ENCODE measurements at places on chromosomes 3 and 15. TPM values are rescaled to one million over a fixed set of nuclear protein-coding genes. Genes with fewer than 3 reads are reported as not detected.

The GHSR gene
- not detected for total RNA-seq

GRCh38 chr3:111593666-111594065 is 1.5 kb downstream of the ZBED2 start:
- DNase-seq: no peak

GRCh38 chr3:76869726-76870384 is 170.0 kb upstream of the ROBO2 start:
- no peak for DNase-seq

The FSIP1 gene
- total RNA-seq: 0.60 TPM

The CACNA2D3 gene
- 4.0 TPM for total RNA-seq

- no peak for DNase-seq
Measured at GRCh38 chr3:159607856-159608255, 380.8 kb upstream of the IL12A start.

GRCh38 chr3:107978131-107979055 is 112.4 kb downstream of the CD47 start:
- no peak for DNase-seq

GRCh38 chr15:99992611-99993231 is 259.5 kb upstream of the LYSMD4 start:
- DNase-seq: no peak

DNA sequence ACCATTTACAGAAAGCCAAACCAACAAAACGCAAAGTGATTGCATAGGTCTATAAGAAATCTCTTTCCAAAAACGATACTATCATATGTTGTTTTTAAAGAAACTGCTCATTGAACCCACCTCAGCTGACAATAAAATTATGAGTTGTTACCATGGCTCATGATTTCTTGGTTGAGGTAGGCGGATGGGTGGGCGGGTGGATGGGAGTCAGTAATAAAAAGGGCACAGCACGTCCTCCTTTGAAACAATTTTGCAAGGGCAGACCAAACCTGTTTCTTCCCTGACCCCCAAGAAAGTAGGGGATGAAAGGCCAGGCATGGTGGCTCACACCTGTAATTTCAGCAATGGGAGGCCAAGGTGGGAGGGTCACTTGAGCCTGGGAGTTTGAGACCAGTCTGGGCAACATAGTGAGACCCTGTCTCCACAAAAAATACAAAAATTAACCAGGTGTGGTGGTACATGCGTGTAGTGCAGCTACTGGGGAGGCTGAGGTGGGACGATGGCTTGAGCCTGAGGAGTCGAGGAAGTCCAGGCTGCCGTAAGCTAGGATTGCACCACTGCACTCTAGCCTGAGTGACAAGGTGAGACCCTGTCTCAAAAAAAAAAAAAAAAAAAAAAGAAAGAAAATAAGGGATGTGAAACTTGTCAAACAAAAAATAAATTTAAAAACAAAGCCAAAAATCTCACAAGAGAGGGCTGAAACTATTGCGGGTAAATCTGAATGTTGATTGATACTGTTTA is 2.1 kb downstream of the ABHD10 start:
- DNase-seq: no peak

- DNase-seq: no peak
Measured at GRCh38 chr3:140724856-140725812, 47.3 kb downstream of the TRIM42 start.

DNA sequence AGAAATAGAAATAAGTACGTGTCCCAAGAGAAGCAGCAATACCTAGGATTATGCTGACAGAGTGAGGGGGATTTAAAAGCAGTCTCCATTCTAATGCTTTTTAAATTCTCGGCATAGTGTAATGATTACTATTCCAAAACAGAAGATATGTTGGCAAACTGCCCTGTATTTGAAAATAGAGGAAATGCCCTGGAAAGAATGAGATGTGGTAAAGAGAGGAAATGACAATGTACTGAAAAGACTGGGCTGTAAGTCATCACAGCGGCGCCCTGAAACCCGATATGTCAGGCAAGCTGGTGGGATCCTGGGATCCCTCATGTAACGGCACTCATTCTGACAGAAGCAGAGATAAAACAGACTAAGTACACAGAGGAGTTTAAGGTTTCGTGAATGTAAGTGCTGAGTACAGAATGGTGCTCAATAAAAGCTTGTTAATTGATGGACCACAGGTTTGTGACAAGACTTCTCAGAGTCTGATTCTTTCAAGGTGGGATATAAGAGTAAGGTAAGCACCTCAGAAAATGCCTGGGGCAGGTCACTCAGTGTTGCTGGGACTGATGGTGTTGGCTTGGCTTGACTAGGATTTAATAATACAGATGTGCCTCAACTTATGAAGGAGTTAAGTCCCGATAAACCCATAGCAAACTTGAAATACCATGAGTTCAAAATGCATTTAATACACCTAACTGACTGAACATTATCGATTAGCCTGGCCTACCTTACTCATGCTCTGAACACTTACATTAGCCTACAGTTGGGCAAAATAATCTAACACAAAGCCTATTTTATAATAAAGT is 91.4 kb downstream of the NFKBIZ start:
- DNase-seq: no peak

The SLC33A1 gene
- 21.6 TPM for total RNA-seq

GRCh38 chr3:4517643-4518311 is 24.6 kb downstream of the ITPR1 start:
- DNase-seq: no peak

DNA sequence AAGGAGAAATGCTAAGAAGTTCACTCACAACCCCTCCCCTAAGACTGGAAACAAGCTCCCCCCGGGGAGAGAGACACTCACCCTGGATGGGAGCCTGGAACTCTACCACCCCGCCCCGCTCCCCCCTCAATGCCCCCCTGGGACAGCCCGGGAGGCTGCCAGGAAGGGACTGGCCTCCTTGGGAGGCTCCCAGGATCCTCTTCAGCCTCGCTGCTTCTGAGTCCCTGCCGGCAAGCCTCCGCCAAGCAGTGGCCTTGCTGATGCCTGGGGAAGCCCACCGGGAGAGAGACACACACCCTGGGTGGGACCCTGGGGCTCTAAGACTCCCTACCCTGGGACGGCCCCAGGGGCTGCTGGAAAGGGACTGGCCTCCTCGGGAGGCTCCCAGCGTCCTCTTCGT is 33.4 kb downstream of the CPEB1 start:
- no peak for DNase-seq

The RASGRP1 gene
- 2.7 TPM for total RNA-seq

GRCh38 chr3:155070316-155070715 is 9.8 kb upstream of the MME start:
- no peak for DNase-seq

DNA sequence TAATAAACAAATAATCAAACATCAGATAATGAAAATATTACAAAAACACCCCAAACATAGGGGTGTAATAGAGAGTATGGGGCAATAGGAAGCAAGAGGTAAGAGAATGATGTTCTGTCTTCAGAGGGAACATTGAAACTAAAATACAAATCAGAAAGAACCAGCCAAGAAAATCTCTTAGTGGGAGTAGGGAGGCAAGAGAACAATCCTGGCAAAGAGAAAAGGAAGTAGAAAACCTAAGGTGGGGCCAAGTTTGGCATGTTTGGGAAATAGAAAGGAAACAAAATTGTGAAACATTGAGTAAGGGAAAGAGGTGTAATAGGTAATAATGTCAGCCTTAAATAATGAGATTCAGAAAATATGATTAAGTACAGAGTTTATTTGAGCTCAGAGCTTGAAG is 467.1 kb downstream of the RBMS3 start:
- DNase-seq: no peak

The CISH gene
- total RNA-seq: 1.8 TPM

DNA sequence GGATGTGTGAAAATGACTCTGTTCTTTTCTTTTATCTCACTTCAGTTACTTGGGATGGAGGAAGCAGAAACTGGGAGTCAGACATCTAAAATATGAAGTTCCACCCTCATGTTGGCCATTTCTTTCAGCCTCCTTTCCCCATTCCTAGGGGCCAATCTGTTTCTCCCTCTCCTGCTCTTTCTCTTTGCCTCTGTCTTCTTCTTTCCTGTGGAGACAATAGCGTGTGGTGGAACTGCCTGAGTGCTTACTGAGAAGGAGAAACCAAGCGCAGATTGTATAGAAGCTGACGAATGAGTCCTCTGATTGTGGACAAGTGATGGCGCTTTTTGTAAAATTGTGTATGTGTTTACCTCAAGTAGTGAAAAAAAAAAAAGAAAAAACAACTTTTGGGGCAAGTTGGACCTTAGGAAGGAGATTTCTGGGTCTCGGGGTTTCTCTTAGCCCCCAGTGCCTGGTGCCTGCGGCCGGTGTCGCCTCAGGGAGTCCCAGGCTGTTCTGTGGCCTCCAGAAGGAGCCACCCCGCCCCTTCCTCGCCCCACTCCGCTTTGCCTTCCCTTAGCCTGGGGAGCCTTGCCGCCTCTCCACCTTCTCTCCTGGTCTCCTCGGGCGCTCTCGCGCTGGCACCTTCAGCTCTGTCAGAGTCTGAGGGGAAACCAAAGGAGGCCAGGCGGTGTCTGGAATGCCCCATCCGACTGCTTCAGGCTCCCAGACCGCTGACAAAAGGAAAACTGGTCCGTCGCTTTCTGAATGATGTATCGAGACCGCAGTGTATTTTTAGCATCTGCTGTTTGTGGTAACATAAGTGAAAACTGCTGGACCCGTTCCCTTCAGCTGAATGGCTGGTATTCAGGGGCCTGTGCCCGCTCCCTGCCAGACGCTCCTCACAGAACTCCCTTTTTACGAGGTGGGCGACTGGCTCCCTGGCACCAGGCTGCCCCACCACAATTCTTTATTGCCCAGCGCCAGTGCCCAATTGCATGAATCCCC is 30.1 kb downstream of the SCG5 start:
- DNase-seq: no peak

The WDR93 gene
- not detected for total RNA-seq

- DNase-seq: no peak
Measured at GRCh38 chr3:141000686-141001085, 50.5 kb upstream of the SPSB4 start.

The MNS1 gene
- total RNA-seq: 5.5 TPM

DNA sequence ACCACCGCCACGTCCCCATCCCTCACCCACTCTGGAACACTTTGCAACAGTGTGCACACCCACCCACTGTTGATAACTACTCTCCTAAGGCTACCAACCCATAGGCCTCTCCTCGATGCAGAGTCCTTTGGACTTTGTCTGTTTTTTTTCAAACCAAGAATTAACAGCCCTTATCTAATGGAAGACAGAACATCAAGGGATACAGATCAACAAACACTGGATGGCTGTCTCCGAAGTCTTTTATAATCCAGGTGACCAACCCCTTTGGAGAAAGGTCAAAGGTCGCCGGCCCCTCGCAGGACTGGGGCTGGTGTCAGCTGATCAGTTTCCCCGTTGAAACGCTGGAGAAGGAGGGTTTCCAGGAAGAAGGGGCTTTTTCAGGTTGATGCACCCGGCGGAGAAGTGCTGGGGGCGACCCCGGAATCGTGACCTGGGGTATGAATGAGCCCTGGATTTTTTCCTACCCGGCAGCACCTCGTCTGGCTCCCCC is 532 bp downstream of the B4GALT4 start:
- DNase-seq: peak; percentile 45

- DNase-seq: no peak
Measured at GRCh38 chr3:116947809-116948208, 238.2 kb downstream of the TUSC7 start.

DNA sequence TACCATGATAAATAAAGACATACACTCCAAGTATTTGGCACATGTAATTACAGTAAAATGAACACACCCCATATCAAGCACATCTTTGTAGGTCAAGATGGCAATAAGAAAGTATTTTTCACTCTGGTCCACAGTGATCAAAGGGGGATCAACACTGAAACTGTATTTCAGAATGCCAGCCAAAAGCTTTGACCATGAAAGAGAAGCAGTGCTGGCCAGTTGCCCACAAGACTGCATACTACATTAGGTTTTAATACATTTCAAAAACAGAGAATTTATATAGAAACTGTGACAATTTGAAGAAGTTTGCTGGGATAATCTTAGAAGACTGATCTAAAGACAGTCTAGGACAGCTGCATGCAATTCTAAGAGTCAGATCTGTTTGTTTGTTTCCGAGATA is 1035.3 kb downstream of the FHIT start:
- no peak for DNase-seq

- no peak for DNase-seq
Measured at GRCh38 chr3:140468407-140468806, 209.5 kb upstream of the TRIM42 start.

The RNU5B-1 gene
- total RNA-seq: not detected

DNA sequence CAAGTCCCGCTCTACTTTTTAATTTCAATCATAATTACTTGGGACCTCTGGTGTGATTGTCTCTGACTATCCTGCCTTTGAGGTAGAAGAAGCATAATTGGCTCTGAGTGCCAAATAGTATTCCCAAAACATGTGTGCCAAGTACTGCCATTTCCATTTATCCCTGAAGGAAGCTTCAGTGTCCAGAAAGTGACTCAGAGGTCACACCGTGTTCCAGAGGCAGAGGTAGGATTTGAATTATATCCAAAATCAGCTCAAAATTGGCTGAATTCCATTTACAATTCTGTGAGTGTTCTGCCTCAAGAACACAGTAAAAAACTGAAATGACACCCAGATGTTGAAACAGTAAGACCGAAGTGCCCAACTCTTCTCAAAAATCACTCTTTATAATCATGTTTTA is 255.3 kb downstream of the RSL24D1 start:
- no peak for DNase-seq

DNA sequence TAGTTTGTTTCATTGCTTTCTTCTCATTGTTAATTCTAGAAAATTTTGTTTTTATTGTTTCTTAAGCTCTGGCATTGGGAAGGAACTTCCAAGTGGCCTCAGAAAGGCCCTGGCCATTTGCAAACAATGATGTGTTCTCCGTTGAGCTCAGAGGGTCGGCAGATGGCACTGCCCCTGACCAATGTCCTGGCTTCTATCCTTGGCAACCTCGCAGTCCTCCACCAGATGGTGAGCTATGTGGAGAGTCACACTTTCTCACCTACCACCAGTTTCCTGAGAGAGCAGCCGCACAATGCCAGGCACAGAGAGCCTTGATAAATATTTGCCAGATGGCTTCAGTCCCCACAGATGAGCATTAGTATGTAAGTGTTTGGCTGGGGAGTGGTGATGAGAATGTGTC is 343.7 kb downstream of the EPHB1 start:
- DNase-seq: no peak

The DPP8 gene
- total RNA-seq: 26.4 TPM

DNA sequence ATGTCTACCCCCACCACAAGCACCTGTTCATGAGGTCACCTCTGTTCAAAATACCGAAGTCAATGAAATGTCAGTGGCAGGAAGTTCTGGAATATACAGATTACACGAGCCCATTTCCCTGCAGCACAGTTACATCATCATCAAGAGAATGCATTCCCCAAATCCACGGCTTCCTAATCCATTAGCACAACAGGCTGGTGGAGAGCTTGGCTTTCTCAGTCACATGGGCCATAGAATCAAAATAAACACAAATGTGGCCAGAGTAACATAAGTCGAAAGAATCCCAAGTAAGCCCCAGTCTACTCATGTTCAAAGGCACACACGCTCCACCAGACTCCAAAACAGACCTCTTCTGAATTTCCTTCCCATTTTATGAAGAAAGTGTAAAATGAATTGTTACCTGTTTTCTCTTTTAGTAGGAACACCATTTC is 419.3 kb downstream of the MAGI1 start:
- no peak for DNase-seq

GRCh38 chr3:77236118-77236517 is 196.2 kb downstream of the ROBO2 start:
- DNase-seq: no peak
